ENCODE measurements at places on chromosomes 13 and 19.

GRCh38 chr13:33636955-33637670, 180.8 kb upstream of the RFC3 start:
- DNase-seq = no peak

DNA sequence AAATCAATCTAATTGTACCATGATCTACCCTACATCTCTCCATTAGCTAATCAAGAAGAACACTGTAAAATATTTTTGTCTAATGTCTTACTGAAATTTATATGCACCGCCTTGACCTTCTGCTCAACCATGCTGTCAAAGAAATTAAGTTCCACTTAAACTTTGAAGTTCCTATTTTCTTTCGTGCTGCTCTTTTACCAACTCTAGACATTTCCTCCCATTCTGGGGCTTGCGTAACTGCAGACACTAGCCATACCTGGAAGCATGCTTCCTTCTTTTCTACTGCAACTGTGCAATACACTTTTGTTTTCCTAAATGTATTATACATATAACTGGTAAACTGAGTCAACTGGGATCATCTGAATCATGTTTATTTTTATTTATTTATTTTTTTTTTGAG, 8.5 kb upstream of the UBE2L5 start:
- no peak for DNase-seq

DNA sequence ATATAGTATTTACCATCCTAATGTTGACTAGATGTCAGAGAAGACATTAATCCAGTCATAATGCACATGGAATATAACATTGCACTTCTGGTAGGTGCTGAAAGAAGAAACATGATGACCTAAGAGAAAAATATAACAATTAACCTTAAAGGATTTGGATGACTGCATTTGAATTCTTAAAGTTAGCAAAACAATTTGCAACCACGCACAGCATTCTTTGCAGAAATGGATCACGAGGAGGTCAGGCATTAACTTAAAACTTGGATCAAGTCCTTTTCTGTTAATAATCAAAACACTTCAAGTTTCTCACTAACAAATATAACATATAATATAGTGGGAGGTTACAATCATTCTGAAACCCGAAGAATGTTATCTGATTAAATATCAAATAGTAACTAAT, 525.0 kb upstream of the SLITRK6 start:
- DNase-seq = no peak

- no peak for DNase-seq
Observed at GRCh38 chr19:48913114-48913889, 13.2 kb downstream of the NUCB1 start.

DNA sequence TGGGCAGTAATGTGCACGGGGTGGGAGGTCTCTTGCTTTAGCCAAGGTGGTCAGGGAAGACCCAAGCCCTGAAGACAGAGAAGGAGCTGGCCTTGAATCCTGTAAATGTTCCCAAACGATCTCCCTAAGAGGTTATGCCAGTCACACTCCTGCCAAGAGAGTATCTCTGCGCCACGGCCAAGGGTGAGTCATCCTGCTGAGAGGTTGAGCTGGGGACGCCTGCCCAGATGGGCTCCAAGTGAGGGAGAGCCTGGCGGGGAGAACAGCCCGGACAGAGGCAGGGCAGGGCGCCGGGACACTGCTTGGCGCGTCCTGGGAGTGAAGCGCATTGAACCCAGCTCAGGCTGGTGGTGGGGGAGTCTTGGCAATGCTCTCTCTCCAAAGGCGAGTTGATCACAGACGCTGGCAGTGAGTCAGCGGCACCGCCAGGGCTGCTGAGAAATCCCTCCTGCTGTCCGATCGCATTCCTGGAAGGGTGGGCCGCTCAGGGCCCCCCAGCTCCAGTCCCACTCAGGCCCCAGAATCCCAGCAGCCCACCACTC, 16.4 kb downstream of the SULT2B1 start:
- no peak for DNase-seq

GRCh38 chr19:46739290-46739771, 6.5 kb upstream of the FKRP start:
- no peak for DNase-seq

DNA sequence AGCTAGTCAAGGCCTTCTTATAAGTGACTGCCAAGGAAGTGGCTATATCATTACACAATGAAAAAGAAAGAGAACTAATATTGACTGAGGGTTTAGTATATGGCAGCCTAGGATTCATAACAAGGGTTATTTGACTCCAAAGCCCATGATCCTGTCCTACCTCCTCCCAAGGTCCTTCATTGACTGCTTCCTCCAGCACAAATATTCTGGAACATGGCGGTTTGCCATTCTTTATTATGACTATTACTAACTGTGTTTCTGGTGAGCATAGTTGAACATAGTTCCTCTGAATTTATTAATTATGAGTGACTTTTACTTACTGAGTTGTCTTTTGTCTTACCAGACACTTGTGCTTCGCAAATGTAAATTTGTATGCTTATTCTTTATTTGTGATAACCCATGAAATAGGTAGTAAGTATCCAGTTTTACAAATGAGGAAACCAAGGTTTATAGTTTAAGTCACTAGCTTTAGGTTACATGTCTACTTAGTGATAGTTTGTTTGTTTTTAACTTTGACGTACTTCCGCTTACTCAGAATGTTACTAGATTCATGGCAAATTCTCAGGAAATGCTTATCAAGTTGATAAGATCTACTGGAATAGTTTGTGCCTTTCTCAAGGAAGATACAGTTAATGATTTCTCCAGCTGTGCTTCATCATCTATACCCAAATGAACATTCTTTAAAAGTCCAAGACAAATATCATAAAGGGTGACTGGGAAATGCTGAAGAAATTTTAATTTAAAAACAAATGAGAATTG, 15.5 kb upstream of the DCLK1 start:
- no peak for DNase-seq

DNA sequence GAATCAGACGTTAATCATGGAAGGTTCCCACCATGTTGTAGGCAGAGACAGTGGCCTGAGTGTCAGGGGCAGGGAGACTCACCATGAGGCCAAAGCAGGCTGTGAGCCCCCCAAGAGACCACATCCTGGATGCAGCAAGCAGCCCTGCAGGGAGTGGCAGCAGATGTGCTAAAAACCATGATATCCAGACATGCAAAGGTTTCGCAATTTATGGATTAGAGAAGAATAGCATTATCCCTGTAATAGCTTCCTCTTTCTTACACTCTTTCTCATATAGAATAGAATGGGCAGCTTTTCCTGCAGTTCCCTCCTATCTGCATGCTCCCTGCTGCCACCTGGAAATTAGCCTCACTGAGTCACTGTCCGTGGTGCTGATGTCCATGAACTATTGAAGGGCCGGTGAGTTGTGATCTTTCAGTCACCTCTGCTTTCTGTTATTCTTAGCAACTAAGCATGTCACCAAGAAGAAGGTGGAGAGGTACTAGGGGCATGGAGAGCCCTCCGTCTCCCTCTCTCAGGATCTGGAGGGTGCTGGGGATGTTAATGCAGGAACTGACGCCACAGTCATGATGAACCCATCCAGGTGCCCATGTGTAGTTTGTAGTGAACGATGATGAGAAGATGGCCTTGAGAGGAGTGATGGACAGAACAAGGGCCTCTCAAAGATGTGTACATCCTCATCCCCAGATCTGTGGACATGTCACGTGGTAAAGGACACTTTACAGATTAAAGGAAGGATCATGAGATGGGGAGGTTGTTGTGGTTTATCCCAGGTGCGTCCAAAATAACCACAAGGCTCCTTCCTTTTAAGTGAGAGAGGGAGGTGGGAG, 9.9 kb downstream of the CEACAM4 start:
- DNase-seq = no peak

DNA sequence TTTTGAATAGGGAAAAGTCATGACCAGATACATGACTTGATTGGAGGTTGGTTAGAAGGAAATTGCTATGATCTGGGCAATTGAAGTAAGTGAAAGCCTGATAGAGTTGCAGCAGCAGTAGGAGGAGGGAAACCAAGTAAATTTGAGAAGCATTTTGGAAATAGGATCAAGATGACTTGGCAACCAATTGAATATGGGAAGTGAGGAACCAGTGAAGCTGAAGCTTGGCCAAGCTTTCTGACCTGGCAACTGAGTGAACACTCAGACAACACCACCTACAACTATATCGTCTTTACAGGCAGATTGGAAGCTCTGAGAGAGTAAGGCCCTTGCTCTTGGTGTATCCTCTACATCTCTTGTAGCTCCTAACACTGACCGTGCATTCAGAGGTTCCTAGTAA, 16.2 kb upstream of the KATNAL1 start:
- DNase-seq = no peak

GRCh38 chr19:2394442-2395292, 32.7 kb downstream of the TIMM13 start:
- no peak for DNase-seq

DNA sequence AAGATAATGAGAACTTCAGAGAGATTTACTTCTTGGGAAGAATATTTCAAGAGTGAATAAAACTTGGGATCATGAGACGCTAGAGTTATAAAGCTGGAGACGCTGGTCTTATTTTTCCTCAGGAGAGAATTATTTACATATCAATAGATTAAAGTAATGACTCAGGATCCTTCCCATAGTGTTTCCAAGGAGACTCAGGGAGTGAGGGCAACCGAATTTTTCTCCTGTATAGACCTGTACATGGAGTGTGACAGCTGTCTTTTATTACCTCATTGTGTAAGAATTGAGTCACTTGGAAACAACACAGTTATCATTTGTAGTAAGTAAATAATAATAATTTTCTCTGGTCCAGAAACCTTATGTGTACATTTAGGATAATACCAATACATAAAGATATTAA, 1905.5 kb downstream of the OLFM4 start:
- no peak for DNase-seq

DNA sequence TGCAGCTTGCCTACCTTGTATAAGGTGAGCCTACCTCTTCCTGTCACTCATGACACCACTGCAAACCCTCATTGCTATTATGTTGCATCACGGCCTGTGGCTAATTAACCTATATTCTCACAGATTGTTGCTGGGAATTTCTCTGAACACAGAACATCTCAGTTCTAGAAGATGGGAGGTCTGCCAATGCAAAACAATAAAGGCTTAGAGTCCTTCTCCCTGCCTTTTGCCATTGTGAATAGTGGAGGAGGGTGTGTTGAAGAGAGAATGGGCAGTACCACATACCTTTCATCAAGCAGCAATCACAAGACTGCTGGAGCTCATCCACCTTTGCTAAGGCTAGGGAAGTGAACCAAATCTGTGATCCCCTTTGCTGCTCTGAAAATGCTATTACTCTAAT, 34.4 kb downstream of the WDFY2 start:
- no peak for DNase-seq

DNA sequence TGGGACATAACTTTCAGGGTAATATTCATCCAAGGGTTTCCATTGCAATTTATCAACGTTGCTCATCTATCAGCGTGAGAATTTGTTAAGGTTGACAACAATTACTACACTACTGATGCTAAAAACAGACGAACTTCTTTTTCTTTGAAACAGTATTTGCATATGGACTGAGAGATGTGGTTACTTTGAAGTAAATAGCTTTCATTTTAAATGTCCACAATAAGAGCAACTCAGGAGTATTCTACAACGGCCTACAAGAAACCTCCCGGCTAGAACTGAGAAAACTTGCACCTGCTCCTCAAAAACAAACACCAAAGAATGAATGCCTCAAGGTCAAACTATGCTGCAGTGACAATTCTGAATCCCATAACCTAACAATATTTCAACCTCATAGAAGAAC, 238.4 kb downstream of the IRS2 start:
- no peak for DNase-seq

DNA sequence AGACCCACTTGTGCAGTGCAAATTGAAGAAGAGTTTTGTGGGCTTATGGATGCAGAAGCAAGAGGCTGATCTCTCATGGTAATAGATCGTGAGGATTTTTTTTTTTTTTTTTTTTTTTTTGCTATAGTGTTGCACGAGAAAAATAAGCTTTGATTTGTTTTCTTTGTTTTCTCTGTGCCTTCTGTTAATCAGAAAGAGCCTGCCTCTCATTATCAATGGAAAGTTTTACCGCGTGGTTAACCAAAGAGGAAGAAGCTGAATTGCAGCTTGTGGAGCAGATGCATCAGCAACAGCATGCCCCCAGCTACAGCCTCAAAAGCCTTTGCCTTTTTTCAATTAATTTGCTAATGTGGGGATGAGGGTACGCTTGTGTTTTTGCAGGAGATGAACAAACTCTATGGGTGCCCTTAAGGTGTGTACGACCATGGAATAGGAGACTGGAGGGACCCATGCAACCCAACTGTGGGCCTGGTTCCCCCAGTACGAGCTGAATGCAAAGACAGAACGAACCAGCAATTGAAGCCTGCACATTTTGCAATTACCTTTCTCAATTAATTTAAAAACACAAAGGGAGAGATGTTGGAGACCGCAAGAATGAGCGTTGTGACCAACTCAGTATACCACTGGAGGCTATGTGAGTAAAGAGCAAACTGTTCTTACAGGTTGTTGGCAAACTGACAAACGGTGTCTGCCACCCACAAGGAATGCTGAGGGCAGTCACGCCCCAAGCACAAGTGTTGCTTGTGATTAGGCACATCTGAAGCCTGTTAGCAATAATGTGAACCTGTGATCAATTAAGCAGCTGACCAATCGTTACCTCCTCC, 58.6 kb upstream of the SPRY2 start:
- no peak for DNase-seq

- no peak for DNase-seq
Observed at GRCh38 chr13:98827449-98827848, 75.0 kb upstream of the SLC15A1 start.

DNA sequence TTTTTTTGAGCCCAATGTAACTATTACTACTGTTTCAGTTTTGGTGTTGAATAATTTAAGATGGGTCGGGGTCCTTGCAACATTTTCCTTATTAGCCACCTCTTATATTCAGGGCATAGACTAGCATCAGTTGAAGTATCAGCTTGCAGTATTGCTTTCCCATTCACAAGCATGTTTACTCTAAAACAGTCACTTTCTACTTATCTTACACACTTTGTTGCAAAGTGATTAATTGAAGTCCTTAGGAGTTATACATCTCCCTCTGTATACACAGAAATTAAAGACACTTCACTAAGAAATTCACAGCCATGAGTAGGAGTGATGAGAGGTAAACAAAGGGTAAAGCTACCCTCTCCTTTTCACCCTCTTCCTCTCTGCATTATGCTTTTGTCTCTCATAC, 27.6 kb downstream of the SLAIN1 start:
- DNase-seq = no peak

DNA sequence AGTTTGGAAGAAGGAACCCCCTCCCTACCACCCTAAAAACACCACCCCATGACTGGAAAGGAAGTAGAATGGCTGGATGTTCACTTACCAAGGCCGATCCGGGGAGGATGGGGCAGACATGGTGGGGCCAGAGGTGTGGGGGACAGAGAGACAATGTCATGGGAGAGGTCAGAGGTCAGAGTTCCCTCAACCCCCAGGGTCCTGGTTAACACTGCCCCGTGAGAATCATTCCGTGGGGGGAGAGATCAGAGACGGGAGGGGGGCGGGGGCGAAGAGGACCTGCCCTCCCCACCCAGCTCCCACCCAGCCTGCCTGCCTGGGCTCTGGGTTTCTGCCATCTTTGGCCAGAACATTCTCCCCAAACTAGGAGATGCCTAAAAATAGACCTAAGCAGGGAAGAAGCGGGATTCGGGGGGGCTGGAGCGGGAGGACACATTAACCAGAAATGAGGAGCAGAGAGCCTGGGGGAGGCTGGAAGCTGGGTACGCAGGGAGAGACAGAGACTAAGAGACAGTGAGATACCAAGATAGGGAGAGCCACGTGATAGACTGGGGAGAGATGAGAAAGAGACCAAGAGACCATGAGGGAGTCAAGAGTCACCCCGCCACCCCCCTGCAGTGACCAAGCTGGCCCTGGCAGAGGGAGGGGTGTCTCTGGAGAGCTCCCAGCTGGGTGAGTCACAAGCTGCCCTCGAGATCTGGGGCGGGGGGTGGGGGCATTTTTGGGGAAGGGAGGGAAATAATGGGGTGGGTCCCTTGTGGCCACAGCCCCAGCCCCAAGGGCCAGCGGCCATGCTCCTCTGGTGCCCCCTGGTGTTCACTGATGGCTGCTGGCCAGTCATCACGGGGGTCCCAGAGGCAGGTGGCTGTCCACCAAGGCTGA, 6.1 kb upstream of the KANK2 start:
- no peak for DNase-seq
